ENCODE measurements at places on chromosomes 2 and 18. TPM values are rescaled to one million over a fixed set of nuclear protein-coding genes. Genes with fewer than 3 reads are reported as not detected.

- no peak for DNase-seq
These were observed 20.5 kb downstream of the IL18R1 start for GRCh38 chr2:102376052-102376591.

DNA sequence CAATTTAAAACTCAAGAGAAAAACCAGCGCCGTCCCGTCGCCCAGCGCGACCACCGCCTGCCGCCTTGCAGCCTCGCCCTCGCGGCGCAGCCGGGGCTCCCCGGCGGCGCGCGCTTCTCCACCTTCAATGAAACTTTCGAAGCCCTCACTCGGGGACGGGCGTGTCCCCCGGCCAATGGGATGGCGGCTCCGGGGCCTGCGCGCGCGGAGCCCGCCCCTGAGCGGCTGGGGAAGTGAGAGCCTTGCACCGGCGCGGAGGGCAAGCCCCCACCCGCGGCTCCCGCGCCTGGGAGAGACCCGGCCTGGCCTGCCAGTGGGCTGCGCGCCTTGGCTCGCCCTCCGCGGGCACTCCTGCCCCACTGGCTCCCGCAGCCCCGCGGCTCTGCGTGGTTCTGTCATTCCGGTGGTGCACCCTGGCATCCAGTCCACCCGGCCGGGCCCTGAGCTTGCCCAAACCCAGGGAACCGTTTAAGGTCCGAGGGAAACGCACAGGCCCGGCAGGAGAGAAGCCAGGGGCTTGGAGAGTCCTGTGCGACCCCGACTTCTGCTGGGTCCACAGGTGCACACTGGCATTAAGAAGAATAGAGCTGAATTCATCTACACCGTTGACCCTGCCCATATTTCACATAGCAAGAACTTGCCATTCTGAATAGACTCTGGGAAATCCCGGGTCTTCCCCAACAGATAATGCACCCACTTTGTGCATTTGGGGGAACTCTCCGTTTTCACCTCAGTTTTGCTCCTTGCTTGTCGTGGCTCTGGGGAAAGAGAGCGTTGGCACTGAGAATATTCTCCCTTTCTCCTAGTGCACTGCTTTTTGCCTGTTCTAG is at the start of gene PIEZO2:
TSS of gene PIEZO2 (minus strand) at position 129 of the 830 bp plus-strand sequence. CDS start 981 bp downstream, outside the sequence.
- DNase-seq: no peak

DNA sequence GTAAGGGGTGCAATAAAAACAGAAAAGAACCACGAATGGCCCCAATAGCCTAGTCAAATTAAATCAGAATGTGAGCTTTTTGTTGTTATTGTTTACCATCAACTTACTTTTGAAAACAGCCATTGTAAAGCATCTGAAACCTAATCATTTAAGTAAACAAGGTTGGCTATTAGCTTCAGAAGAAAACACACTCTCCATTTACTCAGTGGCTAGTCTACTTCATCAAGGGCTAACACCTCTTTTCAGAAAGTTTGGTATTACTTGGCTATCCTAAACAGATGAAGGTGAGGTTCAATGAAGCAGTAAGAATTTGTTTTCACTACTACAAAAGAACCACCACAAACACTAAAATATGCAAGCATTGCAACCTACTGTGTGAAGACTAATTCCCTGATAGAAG is 398.0 kb downstream of the CDH2 start:
- DNase-seq: no peak

GRCh38 chr18:3879836-3880120 is 429.8 kb downstream of the TGIF1 start:
- DNase-seq: no peak

- DNase-seq: peak; percentile 58
These were observed 3.0 kb upstream of the FZD7 start for GRCh38 chr2:202030691-202031090.

- no peak for DNase-seq
These were observed 5.4 kb downstream of the IL1R1 start for GRCh38 chr2:102147935-102148334.

DNA sequence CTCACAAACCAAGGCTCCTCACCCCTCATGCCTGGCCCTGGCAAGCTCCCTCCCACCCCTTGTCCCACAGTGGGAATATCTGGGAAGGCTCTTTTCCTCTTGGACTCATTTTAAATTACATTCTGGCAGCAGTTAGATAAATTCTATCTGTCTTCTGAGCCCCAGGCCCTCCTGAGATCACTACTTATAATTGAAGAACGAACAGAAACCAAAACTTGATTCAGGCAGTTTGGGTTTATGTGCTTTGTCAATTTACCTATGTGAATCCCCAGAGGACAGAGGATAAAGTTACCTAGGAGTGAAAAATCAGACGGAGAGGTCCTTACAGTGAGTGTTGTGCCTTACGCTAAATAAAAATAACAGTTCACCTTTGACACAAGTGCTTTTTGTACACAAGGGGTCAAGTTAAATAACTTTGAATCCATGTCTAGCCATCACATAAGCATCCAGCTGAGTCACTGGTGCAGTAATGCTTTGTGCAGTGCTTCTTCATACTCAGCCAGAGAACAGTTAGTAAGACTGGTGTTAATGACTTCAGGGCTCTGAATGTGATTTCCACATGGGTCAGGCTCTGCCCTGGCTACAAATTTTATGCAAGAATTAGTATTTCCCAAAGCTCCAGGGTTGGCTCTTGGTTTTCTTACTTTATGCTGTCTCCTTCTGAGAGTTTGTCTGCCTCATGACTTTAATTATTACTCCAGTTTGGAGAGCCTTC is 329.3 kb downstream of the INSIG2 start:
- DNase-seq: no peak

GRCh38 chr2:63344575-63345284 is 243.5 kb downstream of the WDPCP start:
- no peak for DNase-seq

DNA sequence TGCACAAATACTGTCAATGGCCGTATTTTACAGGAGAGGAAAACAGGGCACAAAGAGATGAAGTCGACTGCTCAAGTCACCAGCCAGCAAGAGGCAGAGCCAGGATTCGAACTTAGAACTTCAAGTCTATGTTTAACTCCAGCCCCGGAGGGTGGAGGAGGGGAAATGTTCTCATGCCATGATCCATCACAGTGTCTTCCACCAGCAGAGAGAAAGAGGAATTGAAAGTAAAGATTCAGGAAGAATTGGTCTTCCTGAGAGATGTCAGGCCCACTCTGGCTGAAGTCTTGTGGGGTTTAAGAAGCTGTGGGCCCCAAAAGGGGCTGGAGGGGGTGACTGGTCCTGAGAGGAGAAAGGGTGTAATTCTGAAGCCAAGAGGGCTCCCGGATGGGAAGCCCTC is 260.0 kb downstream of the TNS1 start:
- no peak for DNase-seq

DNA sequence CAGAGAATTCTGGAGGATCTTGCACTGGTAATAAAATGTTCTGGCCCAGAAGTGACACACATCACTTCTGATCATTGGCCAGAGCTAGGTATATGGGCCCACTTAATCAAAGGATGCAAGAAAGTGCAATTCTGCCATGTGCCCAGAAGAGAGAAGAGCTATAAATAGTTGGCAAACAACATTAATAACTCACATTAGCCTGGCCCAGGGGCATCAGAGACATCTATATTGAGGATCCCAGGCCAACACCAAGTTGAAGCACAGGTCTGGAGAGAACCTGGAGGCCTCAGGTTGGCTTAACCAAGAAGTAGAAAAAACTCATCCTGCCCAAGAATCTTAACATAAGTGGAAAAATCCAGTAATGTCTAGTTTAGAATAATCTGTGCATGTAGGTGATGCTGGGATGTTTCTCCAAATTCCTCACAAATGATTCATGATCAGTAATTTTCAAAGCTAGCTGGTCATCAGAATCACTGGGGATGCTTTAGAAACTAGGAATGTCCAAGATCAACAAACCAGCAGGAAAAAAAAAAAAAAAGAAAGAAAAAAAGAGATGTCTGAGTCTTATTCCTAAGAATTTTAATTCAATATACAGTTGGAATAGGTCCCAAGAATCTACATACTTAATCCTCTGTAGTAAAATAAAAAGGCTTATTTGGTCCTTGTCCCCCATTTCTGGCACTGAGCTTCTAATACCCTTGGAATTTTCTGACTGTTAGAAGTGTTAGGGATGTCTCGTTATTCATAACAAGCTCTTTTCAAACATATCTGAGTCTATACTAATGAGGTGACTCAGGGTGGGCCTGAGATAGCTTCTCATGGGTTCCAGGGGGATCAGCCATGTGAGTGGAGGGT is 35.0 kb upstream of the EVA1A start:
- DNase-seq: peak; percentile 94

- no peak for DNase-seq
These were observed 22.1 kb downstream of the RAB3GAP1 start for GRCh38 chr2:135074216-135074615.

DNA sequence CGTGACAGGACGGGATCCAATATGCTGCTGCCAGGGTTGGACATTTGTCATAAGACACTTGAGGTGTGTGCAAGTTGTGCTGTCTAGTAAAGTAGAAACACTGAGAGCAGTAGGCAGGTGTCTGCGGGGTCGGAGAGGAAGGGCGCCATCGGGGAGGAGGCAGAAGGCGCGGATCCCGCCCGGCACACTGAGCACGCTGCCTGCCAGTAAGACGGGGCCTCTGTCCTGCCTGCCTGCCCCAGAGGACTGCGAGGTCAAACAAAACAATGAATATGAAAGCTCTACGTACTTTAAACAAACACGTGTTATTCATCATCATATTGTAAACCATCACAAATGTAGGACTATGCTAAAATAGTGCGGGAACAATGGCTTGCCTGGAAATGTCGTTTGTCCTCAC is 349.3 kb upstream of the SALL3 start:
- no peak for DNase-seq

- DNase-seq: no peak
These were observed 29.3 kb upstream of the MMADHC start for GRCh38 chr2:149616681-149617456.

GRCh38 chr18:73462092-73462491 is 594.3 kb upstream of the NETO1 start:
- DNase-seq: peak; percentile 82

DNA sequence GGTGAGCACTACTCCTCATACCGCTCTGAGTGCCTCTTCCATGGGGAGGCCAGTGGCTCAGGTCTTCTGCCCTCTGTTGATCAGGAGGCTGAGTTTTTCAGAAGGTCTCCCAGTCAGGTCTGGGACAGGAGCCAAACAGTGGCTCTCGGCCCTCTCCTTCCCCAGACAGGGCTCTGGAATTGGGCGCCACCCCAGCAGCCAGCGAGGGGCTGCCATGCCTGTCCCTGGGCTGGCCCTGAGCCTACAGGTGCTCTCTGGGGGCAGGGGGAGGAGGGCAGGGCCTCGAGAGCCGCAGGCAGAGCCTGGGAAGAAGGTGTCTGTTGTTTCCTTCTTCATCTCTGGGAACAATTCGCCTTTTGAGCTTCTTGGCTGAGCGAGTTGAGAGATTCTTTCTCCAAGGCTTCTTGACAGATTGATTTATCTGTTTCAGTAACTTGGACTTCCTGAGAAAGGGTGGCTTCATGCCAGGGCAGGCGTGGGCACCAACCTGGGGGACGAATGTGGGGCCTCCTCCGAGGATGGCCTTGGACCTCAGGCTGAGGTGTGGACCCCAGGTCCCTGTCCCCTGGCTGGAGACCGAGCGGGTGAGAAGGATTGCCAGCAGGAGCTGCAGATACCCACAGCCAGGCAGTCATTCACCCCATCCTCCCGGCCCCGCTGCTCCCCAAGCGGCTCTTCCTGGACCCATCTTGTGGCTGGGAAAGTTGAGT is 64.7 kb upstream of the GLI2 start:
- DNase-seq: no peak

- DNase-seq: no peak
These were observed 17.4 kb downstream of the ZNF24 start for GRCh38 chr18:35326695-35327387.

DNA sequence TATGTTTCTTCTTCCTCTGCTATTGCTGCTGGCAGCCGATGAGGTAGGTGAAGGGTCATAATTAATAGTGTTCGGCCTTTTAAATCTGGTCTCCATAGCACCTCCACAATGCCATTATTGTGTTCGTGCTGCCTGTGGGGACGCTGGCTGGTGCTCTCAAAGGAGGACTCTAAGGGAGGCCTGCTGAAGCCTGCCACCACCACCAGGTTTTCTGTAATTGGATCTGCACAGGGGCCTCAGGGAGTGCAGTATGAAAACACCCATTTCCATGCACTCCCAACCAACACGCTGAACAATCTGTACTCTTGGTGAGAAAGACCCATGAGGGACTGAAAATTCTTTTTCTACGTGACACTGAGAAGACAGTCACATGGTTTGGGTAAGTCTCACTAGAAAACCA is 17.6 kb upstream of the CLIP4 start:
- DNase-seq: no peak

DNA sequence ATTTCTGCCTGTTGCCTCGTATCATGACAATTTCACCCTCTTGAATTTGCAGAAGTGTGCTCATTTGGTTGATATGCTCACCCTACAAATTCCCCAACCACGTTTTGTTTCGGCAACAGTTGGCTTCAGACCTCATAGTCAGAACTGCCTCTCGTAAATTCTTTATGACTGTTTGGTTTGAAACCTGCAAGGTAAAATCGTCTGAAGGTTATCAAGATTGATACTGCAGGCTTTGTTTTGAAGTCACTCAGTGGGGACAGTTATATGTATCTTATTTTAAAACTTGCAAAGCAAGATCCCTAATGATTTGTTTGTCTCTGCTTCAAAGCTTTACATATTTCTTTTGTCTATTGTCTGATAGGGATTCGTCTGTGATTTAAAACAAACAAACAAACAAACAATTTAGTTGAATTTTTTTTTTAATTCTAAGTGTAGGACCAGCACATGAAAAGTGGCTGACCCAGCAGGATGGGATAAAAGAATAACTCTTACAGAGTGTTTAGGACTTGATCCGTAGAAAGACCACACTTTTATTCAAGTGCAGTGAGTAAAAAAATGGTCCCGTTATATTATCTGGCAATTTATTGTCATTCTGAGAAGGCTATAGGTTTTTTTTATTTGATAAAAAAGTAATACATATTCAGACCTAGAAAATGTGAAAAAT is 45.7 kb upstream of the MYCN start:
- DNase-seq: no peak

SEC11C gene
- total RNA-seq: 48.0 TPM

POMC gene
- not detected for total RNA-seq

ASB18 gene
- not detected for total RNA-seq

EMILIN1 gene
- total RNA-seq: 158 TPM

SLC40A1 gene
- total RNA-seq: not detected

GIGYF2 gene
- total RNA-seq: 42.5 TPM

PAX3 gene
- total RNA-seq: 14.0 TPM

UPP2 gene
- not detected for total RNA-seq

RFX8 gene
- total RNA-seq: 8.0 TPM

DPYSL5 gene
- total RNA-seq: not detected

PROKR1 gene
- not detected for total RNA-seq

CASP10 gene
- total RNA-seq: 0.50 TPM

LINC00305 gene
- total RNA-seq: not detected

HJURP gene
- 32.0 TPM for total RNA-seq
